ENCODE measurements at places on chromosomes 16 and 17.
A peak's percentile ranks its signal among the peaks of the same experiment; 100 is the strongest.

DNA sequence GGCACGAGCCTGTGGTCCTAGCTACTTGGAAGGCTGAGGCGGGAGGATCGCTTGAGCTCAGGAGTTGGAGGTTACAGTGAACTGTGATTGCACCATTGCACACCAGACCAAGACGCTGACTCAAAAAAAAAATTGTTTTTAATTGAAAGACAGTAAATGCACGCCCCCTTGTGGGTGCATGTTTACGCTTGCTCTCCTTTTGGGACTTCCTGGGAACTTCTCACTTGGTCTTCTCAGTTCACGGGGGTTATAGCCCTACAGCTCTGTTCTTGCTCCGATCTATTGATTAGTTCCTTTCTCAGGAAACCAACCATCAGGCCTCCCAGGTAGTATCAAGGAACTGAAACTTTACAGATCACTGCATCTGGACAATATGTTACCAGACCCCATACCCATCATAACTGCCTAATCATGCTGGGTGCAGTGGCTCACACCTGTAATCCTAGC is 14.2 kb upstream of the RIPOR1 start:
- DNase-seq = peak; percentile 83

- no peak for DNase-seq
Observed at GRCh38 chr17:78362671-78363070, 2.8 kb upstream of the SOCS3 start.

DNA sequence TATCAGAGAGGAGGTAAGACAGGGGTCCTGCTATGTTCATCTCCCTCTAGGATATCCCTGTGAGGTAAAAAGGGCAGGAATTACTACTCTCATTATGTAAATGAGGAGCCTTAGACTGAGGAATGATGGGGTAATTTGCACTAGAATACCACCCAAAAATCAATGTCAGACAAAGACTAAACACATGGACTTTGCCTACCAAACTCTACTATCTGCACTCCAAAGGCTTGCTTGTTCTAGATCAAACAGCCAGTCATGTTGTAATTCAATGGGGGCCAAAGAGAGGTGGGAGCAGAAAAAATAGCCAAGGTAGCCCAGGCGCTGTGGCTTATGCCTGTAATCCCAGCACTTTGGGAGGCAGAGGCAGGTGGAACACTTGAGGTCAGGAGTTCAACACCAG is 120.7 kb downstream of the LYRM1 start:
- no peak for DNase-seq

- DNase-seq = no peak
Observed at GRCh38 chr17:11900041-11900476, 97.2 kb downstream of the ZNF18 start.

Measured in CD4-positive, alpha-beta T cell treated with Interleukin-6 at 100 ng/mL for 8 hours (primary cell).